ENCODE measurements at places on chromosomes 6 and 20.

DNA sequence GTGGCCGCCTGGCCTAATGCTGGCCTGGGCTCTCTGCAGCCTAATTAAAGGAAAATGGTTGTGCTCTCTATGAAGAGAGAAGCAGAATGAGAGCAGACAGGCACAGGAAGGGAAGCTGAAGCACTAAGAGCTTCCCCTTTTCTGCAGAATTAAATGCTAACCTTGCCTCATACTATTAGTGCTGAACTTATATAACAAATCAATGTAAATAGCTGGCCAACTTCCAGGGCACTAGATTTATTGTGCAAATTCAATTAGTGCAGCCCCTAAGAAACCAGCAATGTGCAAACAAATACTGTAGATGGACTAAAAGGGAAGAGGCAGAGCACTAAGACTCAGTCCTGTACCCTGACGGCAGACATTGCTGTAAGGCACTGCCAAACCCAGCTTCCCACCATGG is 36.1 kb upstream of the INSM1 start:
- no peak for DNase-seq

DNA sequence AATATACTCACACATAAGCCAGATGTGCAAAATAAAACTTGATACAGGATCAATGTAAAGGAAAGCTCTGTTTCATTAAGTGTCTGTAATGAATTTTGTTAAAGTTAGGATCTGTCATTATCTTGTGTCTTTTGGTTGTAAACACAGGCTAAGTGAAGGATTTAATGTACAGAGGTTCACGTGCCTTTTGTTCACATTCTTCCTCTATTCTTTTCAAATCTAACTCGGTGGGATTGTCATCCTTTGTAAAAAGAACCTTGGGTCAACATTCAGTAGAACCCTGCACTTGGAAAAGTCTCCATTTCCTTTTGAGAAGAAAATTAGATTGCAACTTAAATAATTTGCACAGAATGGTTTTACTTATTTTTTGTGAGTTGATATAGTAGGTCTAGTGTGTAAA is 7.7 kb upstream of the LIN28B start:
- no peak for DNase-seq

GRCh38 chr6:139287868-139288267 is 3.9 kb downstream of the TXLNB start:
- no peak for DNase-seq

GRCh38 chr6:94414041-94414440 is 994.7 kb upstream of the EPHA7 start:
- no peak for DNase-seq

GRCh38 chr6:122790028-122790422 is 967 bp downstream of the SMPDL3A start:
- no peak for DNase-seq

DNA sequence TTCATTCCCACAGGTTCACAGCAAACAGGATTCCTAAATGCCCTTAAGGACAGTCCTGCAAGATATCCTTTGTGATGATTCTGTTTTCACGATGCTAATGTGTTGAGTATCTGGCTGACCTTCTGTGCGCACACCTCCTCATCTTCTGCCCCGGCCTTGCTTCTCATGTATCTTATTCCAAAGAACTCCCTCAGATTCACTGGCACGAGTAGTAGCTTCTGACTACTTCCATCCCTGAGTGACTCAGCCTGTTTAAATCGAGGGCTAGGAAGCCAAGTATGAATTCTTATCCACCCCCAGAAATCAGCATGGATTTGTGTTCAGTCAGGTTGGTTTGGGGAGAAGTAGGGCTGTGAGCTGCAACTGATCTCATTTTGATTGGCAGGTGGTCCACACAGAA is 190.2 kb upstream of the SNX9 start:
- no peak for DNase-seq

- no peak for DNase-seq
Measured at GRCh38 chr6:39377539-39377950, 55.0 kb upstream of the KCNK16 start.

- no peak for DNase-seq
Measured at GRCh38 chr20:50540620-50541605, 30.7 kb downstream of the PTPN1 start.

DNA sequence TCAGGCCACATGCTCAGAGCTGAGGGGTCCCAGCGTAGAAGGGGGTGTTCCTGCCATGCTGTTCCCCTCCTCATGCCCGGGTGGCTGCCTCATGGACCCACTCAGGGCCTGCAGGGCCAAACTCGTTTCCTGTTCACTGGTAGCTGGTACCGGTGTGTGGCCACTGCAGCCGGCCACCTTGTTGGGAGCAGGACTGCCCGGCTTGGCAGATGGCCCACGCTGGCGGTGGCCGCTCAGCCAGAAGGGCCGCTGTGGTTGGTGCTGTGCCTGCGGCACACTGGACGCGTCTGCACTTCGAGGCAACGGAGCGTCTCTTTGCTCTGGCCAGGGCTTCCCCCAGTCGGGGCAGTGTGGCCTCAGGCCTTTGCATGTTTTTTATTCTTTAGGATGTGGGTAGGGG is 10.0 kb upstream of the COL20A1 start:
- no peak for DNase-seq

DNA sequence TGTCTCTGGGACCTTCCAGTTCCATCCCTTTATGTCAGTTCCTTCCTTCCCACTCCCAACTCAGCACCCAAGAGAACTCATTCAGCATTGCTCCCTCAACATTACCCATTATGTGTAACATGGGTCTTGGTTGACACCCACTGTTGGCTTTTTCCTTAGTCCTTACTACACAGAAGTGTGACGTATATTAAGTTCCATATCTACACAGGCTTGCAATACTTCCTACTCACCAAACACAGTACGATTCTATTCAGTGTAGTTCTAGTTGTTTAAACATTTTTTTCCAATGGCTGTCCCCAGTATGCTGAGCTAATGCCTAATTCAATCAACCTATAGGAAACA is 37.7 kb downstream of the ARHGAP18 start:
- DNase-seq = no peak

DNA sequence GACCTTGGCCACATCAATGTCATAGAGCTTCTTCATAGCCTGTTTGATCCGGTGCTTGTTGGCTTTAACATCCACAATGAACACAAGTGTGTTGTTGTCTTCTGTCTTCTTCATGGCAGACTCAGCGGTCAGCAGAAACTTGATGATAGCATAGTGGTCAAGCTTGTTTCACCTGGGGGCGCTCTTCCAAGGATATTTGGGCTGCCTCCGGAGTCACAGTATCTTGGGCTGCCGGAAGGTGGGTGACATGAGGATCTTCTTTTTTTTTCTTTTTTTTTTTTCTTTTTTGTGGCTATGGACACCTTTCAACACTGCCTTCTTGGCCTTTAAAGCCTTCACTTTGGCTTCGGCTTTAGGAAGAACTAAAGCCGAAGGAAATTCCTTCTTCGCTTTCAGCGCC is 244.6 kb downstream of the GJA1 start:
- DNase-seq = no peak

DNA sequence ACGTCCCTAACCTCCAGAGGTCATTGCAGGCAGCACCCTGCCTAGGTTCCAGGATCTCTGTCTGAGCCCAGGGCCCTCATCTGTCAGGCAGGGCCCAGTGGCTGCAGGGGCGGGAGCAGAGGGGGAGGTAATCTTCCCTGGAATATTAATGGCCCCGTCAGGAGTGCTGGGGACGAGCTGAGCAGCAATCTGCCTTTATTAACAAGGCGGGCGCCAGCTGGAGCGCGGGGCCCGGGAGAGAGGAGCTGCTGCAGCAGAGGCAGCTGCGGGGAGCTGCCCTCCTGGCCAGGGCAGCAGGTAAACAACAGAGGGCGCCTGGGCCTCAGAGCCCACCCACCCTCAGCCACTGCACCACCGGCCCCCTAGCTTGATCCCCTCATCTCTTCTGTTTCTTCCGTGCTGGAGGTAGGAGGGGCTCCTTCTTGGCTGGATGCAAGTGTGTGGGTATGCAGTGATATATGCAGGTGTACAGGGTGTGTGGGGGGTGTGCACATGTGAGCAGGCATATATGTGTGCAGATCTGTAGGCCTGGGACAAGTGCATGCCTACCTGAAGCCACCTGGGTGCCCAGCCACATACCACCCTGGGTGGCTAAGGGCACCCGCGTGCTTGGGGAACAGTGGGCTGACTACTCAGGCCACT is 131.8 kb upstream of the MLN start:
- DNase-seq = no peak

- no peak for DNase-seq
Measured at GRCh38 chr6:157432231-157432891, 51.4 kb downstream of the ZDHHC14 start.

GRCh38 chr20:3653921-3654320 is 9.3 kb downstream of the GFRA4 start:
- DNase-seq = no peak

DNA sequence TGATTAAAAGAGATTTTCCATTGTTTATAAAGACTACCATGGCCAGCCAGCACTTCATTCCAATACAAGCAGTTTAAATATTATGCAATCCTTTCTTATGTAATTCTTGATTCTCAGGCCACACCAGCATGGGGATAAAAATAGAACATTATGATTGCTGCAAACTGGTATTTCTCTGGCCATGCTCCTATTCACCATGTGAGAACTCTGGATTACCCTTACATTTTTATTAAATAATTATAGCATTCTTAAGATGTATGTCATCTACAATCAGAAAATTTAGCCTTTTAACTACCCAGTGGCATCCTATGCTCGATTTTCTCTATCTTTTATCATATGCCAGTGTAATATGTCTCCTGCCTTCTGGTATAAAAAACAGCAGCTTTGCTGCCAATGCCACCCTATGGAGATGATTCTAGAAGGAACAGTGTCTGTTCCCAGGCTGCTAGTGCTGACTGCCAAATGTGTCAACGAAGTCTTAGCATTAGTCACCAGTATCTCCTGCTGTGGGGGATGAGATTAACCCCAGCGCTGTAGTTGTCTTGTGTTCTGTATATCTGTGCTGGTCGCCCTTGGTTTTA is 501.4 kb downstream of the BCKDHB start:
- DNase-seq = no peak

GRCh38 chr20:61958773-61959700 is 106.6 kb downstream of the TAF4 start:
- no peak for DNase-seq

DNA sequence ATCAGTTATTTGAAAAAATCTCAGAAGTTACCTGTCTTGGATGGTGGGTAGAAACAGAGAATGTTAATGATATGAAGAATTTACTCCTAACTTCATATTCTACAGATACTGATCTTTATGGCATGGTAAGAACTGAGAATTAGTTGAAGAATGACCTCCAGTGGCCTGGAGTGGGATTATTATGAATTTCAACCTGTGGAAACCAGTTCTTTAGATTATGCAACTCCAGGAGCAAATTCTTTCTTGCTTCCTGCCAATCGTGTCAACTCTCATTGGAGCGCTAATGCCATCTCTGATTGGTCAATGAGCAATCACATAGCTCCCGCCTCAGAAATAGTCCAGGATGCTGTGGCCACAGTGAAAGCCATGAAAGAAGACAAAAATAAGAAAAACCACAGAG is 40.6 kb downstream of the LYRM2 start:
- DNase-seq = no peak

- DNase-seq = no peak
Measured at GRCh38 chr6:82095091-82095490, 152.5 kb downstream of the IBTK start.
